ENCODE measurements at places on chromosomes 5 and 9.

- no peak for DNase-seq
Observed at GRCh38 chr5:22108545-22108944, 744.6 kb downstream of the CDH12 start.

- DNase-seq: no peak
Observed at GRCh38 chr9:124890179-124890578, 28.2 kb downstream of the ARPC5L start.

GRCh38 chr9:37034938-37035647 is 1.0 kb upstream of the PAX5 start:
- DNase-seq: no peak

DNA sequence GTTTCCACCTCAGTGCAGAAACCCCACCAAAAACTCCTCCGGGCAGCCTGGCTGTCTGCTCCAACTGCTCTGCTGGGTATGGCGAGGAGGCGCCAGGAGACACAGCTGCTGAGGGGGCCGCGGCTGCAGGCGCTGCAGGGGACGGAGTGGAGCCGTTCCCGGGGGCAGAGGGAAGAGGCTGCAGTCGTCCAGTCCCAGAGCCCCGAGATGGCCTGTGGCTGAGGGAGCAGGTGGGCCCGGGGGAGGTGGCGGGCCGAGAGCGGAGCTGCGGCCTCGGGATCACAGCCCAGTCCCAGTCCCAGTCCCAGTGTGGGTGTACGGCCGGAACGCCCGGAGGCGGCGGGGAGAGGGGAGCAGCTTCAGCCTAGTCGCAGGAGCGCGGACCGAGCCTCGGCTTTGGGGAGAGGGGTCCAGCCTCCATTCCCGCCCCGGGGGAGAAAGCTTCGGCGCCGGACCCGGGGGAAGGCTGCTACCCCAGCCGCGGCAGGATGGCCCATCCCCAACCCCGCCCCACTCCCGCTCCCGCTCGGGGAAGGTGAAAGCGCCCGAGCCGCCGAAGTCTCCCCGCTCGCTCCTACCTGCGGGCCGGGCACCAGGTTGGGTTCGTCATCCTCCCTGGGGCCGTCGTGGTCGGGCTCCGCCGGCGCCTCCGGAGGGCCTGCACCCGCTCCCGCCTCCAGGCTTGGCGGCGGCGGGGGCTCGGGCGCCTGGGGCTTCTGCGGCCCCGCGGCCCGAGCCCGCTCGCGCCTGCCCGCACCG is 513 bp downstream of the FAM193B start:
- DNase-seq: no peak

DNA sequence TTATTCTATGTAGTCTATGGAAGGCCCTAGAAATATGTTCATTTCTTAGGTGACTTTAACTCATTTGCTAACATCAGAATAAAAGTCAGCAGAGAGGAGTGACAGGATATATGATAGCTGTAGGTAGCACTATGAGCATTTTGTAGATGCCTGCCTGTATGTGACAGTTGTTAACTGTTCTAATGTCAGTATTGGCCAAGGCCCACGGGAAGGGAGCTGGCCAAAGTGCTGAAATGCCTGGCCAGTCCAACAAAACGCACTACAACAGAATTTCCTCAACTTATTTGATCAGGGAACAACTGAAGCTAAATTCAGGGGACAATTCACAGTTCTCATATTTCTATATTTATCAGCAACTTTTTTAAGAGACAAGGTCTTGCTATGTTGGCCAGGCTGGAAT is 20.8 kb downstream of the SV2C start:
- no peak for DNase-seq

GRCh38 chr5:111972548-111972947 is 215.6 kb upstream of the NREP start:
- DNase-seq: no peak

DNA sequence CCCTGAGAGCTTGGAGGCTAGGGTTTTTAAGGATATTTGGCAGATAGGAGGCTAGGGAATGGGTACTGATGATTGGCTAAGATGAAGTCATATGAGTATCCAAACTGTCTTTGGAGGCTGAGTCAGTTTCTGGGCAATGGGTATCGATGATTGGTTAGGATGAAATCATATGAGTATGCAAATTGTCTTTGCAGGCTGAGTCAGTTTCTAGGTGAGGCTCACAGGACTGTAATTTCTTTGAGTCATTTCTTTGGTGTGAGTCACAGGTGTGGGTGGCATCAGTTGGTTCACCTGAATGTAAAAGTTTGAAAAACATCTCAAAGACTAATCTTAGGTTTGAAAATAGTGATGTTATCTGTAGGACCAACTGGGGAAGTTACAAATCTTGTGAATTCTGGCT is 1068.0 kb downstream of the NR2F1-AS1 start:
- no peak for DNase-seq

GRCh38 chr5:83340511-83340918 is 131.0 kb upstream of the VCAN start:
- DNase-seq: no peak

GRCh38 chr5:52587131-52587530 is 200.6 kb upstream of the ITGA1 start:
- DNase-seq: no peak

DNA sequence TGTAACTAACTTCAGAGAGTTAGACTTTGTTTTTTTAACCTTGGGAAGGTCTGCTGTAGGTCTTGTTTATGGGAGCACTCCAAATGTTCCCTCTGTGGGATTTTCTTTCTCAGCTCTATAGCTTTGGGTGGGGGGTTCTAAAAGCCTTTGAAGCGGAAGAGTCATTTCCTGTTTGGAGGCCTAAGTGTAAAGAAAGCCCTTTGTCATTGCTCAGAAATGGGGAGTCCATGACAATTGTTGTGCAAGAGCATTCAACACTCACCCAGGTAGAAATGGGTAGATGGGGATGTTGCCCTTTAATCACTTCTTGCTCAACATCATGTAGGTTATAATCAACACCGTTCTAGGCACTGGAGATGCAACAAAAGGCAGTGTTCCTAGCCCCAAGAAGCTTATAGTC is 30.3 kb upstream of the MAST4 start:
- DNase-seq: no peak

- no peak for DNase-seq
Observed at GRCh38 chr5:39767916-39768315, 343.1 kb upstream of the DAB2 start.

- DNase-seq: no peak
Observed at GRCh38 chr5:157160001-157160400, 6.1 kb downstream of the GARIN3 start.

DNA sequence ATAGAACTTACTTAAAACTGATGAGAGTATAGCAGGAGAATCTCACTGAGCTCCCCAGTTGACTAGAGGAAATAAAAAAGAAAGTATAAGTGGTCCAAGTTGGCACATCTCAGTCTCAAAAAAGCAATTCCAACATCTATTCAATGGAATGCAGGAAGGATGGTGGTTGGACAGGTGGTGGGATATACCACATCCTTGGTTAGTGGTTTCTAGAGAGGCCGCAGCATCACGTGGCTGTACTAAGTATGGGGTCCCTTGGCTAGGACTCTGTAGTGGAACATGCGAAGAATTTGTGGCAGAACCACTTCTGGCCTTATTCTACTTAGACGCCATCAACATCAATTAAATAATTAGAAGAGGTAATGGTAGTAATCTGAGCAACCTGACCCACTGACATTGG is 232.4 kb downstream of the SAXO1 start:
- no peak for DNase-seq

DNA sequence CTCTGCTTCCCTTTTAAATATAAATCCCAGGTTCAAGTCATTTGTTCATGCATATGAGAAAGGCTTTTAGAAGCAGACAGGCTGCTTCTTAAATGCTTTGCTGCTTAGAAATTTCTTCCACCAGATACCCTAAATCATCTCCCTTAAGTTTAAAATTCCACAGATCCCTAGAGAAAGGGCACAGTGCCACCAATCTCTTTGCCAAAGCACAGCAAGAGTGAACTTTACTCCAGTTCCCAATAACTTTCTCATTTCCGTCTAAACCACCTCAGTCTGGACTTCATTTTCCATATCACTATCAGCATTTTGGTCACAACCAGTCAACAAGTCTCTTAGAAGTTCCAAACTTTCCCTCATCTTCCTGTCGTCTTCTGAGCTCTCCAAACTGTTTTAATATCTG is 679.8 kb upstream of the FTMT start:
- no peak for DNase-seq

DNA sequence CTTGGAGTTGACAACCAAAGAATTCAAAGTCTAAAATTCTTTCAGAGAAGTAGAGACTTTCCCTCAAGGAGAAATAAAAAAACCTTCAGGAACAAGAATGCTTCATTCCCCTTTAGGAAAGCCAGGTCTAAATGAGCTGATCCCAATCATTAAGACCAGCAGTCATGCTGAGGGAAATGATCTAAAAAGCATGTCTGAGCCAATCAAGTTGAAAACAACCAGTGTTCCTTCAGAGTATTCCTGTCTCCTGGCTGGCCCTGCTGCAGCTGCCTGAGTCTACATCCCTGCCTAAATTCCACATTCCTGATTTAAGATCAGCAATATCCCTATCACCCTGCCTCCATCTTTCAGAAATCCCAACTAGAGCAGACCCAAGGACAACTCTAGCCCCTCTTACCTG is 244.5 kb downstream of the PLK2 start:
- no peak for DNase-seq

DNA sequence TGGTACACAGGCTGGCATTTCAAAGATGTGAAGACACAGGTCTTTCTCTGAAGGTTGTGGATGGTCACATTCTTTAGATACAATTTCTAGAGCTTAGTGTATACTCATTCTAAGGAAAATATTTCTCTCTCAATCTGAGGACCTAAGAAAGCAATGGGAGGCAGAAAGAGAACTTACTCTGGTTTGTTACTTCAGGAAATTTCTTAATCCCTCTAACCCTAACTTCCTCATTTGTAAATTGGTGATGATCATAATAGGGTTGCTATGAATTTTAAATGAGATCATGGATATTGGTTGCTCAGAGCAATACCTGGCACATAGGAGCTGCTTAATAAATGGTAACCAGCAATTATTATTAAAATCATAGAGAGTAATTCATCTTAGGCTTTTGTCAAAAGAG is 22.1 kb downstream of the FAM170A start:
- no peak for DNase-seq

GRCh38 chr5:28548856-28549255 is 1510.5 kb upstream of the CDH9 start:
- no peak for DNase-seq

DNA sequence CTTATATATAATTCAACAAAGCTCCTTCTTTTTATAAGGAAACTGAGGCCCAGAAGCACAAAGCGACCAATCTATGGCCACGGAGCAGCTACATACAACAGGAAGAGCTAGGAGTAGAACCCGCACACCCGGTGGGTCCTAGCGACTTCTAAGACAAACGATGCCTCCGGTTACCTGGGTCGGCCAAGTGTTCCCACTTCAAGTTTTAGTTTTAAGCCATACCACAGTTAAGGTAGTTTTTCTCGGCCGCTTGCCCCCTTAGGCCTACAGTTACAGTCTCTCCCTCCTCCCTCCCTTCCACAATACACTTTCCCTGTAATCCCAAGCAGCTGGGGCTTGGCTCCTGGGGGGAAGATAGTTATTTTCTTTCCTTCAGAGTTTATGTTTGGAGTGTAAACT is 533 bp downstream of the SREK1IP1 start:
- DNase-seq: no peak

- no peak for DNase-seq
Observed at GRCh38 chr9:93307468-93308157, 123.7 kb downstream of the WNK2 start.

GRCh38 chr5:137309290-137309689 is 189.8 kb downstream of the SPOCK1 start:
- no peak for DNase-seq

- DNase-seq: no peak
Observed at GRCh38 chr5:107887166-107887943, 216.6 kb upstream of the EFNA5 start.

- no peak for DNase-seq
Observed at GRCh38 chr5:107291866-107292265, 378.9 kb downstream of the EFNA5 start.

DNA sequence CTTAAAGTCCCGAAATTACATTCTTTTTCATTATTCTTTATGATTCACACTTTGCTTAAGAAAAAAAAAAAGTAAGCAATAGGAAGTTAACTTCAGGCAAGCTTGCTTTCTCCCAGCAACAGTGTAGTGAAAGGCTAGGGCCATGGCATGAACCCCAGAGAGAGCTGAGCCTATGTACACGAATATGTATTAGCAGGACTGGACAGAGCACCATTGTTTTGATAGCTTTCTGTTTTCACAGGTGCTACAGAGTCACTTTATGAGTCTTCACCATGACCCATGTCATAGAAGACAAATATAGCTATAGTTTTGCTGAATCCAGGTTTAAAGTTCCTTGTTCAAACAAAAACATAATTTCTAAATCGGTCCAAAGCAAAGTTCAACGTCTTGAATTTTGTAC is 199.2 kb downstream of the ADAMTSL1 start:
- no peak for DNase-seq

GRCh38 chr9:125421166-125421565 is 159.5 kb downstream of the GAPVD1 start:
- no peak for DNase-seq

DNA sequence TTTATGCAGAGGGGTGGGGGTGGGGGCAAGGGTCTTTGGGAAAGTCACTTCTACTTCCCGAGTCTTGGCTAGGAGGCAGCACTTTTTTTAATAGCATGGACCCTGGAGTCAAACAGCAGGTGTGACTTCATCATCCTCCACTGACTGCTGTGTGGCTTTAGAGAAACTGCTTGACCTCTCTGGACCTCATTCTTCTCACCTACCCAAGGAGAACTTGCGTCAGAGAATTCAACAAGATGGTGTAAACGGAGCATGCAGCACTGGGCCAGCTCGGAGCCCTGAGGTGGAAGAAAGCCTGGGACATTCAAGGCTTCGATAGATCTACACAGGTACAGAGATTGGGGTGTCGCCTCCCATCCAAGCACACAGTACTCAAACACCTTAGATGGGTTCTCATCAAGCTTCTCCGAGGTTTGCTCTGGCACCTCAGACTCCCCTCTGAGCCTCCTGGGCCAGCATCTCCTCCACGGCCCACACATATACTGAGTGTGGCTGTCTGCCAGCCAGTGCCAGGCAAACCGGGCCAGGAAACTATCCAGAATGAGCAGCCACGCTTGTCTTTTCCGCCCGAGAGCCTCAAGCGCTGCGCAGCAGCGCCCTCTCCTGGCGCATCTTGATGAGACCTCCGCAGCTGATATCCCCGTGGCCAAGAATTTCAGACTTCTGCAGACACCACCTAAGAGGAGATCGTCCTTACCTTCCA is 4.6 kb upstream of the SLC25A48 start:
- DNase-seq: peak; percentile 78

- no peak for DNase-seq
Observed at GRCh38 chr5:2740876-2741555, 10.5 kb downstream of the IRX2 start.

DNA sequence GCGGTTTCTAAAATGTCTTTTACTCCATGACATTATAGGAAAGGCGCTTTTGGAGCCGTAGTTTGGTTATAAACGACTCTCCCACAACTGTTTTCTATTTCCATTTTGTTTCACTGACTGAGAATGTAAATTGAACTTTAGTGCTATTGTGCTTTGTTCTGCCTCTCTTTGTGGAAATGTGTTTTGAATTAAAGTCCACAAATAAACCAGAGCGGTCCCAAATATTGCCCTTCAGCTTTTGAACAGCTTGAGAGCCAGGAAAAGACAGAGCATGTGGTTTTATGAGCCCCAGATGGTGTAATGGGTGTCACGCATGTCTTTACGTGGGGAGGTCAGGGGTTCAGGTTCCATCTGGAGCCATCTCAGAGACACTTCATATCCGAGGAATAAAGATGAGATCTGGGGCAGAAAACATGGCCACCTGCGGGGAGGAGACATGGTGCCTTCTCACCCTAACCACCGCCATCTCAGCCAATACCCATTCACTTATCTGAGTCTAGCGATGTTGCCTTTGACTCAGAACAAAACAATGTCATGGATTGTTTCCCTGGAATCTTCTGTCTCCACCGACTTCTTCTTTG is 42.5 kb upstream of the ROR2 start:
- DNase-seq: no peak

GRCh38 chr9:34463098-34463900 is 4.7 kb downstream of the DNAI1 start:
- no peak for DNase-seq

All from NCI-H1436 (cell line).